ENCODE measurements at places on chromosomes 2 and 18. TPM values are rescaled to one million over a fixed set of nuclear protein-coding genes. Genes with fewer than 3 reads are reported as not detected.

DNA sequence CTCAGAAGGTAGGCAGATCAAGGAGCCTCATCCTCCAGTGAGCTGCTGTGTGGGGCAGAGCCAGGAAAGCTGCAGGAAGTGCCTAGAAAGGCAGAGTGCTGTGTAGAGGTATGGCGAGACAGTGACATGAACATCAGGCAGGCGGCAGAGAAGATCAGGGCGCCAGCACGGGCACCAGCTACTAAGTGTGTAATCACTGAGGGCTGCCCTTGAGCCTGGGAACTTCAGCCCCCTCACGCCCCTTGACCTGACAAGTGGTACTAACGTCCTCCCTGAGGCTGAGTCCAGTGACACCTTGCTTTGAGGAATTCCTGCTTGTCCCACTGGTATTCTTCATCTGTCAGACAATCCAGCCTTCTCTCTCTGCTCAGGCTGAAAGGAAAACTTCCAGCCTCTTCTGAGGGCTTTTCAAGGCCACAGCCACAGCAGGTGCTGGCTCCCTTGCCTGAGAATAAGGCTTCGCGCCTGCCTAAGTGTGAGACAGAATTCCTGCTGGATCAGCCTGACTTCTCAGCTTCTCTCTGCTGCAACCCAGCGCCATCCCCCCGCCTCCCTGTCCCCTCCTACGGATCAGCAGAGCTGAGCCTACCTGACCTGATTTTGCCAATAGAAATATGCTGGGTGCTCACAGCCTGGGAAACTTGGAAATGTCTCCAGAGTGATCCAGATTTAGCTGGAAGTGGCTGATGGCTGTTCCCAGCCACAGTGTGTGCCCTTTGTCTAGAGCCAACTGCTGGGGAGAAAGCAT, 148.0 kb downstream of the SMAD7 start:
- peak; percentile 45 for DNase-seq

DNA sequence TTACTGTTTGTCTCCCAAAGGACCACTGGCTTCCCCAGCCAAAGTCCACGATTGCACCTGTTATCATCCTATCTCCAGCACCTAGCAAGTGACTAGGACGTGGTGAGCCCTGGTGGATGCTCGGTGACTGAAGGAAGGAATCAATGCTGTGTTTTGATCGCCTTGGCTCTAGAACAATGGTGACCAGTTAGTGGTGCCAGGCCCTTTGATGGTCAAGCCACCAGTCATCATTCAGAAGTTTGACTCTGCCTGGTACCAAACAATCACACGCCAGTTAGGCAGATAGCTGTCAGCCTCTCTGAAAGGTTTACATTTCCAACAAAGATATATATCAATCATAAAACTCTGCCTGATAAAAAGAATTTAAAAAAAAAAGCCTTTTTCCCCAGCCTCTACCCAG, 244.1 kb downstream of the SH3BP4 start:
- no peak for DNase-seq

Gene GKN2
- total RNA-seq = not detected

Gene IL36RN
- not detected for total RNA-seq

- DNase-seq = no peak
These were observed 9.5 kb downstream of the CHAC2 start for GRCh38 chr2:53777134-53777533.

Gene ST8SIA3
- total RNA-seq = 32.3 TPM

Gene FKBP7
- total RNA-seq = 12.6 TPM

Gene HRH4
- 0.18 TPM for total RNA-seq

Gene DNAJC10
- 51.6 TPM for total RNA-seq

Gene TMEM169
- total RNA-seq = 18.6 TPM

Gene CPLX4
- 14.8 TPM for total RNA-seq
